Stimulated activated CD4-positive, alpha-beta T cell treated with anti-CD3 and anti-CD28 coated beads, Interleukin-12 subunit alpha, Interleukin-12 subunit beta, amount 100 ng/mL, for 4 hours (primary cell): ENCODE measurements at places on chromosomes 5 and 9.

DNA sequence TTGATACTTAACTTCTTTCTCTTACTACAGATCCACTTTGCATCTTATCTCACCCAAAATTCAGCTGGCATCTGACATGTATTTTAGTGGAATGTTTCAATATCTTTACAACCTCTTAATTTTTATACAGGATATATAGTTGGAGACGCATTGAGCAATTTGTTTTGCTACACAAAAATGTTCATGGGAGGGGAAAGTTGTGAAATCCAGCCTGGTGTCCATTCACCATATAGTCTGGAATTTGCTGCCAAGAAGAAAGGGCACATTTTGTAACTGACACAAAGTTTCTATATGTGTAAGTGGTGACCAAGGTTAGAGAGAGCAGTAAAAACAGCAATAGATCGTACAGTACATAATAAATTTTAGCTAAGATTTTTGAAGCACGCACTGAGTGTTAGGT, 14.0 kb upstream of the CHD1 start:
- DNase-seq: no peak

GRCh38 chr5:88401686-88402085, 133.0 kb upstream of the TMEM161B start:
- no peak for DNase-seq

DNA sequence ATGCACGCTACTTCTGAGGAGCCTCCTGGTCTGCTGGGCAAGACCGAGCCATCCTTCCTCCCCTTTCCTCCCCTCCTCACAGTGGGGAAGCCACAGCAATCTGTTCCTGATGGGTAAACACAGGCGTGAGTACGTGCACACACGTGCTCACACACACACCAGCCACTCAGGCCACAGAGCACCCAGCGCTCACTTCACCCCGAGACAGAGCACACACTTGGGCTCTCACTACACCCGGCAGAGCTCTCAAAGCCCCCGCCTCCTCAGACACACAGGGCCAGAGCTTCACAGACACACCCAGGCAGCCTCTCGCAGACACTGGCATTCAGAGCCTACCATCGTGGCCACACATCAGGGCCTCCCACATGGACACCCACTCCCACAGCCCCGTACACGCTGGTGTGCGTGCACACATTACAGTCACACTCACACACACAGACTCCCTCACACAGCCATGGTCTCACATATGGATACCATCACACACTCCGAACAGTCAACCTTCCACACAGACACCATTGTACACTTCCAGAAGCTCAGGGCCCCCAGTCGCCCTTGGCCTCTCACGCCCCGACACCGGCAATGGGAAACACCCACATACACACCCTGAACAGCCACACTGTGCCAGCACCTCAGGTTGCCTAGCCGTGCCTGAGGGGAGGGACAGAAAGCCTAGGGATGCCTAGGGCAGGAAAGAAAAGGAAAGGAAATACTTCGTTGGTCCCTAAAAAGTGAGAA, 13.5 kb downstream of the CNTFR start:
- no peak for DNase-seq

- DNase-seq: peak; percentile 60
These were observed 2.3 kb upstream of the TNIP1 start for GRCh38 chr5:151083081-151083676.

GRCh38 chr5:103346162-103346748, 87.7 kb downstream of the MACIR start:
- DNase-seq: no peak

GRCh38 chr9:94995048-94995693, 268.7 kb downstream of the AOPEP start:
- no peak for DNase-seq
